ENCODE measurements at places on chromosomes 2 and 18.
A peak's percentile ranks its signal among the peaks of the same experiment; 100 is the strongest.

DNA sequence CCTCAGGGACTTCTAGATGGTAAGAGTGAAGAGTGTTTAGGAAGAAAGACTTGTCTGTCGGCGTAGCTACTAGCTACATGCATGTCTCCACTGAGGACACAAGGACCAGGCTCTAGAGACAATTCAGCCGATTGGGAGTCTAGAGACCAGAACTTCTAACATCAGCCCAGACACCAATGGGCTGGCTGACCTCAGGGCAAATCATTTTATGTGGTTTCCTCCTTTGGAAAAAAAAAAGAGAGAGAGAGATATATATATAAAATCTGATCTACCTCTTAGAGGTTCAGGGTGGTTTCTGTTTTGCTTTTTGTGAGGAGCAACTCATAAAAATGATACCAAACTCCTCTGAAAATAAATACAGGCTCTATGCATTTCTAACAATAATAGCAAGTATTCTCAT is 212.8 kb downstream of the BCL2 start:
- DNase-seq = no peak

DNA sequence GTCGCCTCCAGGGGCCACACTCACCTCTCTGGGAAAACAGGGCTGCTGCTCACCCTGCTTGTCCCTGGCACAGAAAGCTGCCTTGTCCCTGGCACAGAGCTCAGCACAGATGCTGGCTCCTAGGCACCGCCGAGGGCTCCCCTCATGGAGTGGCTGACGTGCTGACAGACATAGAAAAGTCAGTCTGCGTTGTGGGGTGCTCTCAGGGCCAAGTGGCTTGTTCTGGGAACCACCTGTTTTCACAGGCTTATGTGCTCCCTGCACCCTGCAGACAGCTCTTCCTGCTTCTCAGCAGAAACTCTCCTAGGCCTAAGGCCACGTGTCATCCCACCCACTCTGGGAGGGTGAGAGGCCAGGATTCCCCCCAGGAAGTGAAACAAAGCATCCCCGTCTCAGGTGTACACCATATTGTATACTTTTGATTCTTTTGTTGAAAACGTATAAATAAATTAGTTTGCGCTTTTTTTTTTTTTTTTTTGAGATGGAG is 84.7 kb upstream of the TMEM200C start:
- no peak for DNase-seq

GRCh38 chr2:239882331-239882732 is 142.8 kb downstream of the NDUFA10 start:
- DNase-seq = peak; percentile 65

GRCh38 chr2:221958224-221958623 is 340.6 kb downstream of the PAX3 start:
- DNase-seq = no peak

GRCh38 chr2:85435981-85436835 is 17.7 kb downstream of the SH2D6 start:
- no peak for DNase-seq

All from CD4-positive, alpha-beta T cell treated with Interleukin-1 beta for 1 hour (primary cell).